ENCODE measurements at places on chromosomes 16 and 17.

GRCh38 chr16:57310801-57311200, 26.3 kb upstream of the PLLP start:
- no peak for DNase-seq

GRCh38 chr17:12180644-12181261, 160.1 kb downstream of the MAP2K4 start:
- no peak for DNase-seq

DNA sequence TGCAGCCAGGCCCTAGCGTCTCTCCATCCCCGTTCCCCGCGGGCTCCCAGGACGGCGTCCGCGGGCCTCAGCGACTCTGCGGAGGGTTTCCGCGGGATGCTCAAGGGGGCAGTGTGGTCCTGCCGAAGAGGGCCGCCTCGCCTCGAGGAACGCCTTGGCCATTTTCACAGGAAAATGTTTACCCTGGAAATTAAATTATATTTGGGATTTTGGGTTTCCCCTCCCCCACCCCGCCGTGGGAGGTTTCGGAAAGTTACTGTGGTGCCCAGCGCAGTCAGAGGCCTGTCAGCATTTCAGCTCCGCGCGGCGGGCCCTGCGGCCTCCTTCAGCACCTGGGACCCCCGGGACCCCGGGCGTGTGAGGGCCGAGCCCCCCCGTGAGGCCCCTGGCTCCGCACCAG, 94.5 kb downstream of the PCTP start:
- DNase-seq, result peak; percentile 90

DNA sequence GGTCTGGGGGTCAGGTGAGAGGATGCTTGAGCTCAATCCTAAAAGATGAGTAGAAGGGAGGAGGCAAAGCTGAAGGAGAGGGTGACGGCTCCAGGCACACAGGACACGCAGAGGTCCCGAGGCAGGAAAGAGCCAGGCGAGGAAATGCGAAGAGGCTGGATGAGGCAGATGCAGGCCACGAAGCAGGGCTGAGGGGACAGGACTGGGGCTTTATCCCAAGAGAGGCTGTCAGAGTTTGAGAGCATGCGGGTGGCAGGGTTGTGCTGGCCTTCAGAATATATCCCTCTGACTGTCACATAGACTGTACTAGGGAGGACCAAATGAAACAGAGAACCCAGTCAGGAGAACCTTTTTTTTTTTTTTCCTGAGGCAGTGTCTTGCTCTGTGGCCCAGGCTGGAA, 100.2 kb downstream of the RMI2 start:
- no peak for DNase-seq

- no peak for DNase-seq
Measured at GRCh38 chr16:86507173-86508027, 2.9 kb upstream of the FOXF1 start.

DNA sequence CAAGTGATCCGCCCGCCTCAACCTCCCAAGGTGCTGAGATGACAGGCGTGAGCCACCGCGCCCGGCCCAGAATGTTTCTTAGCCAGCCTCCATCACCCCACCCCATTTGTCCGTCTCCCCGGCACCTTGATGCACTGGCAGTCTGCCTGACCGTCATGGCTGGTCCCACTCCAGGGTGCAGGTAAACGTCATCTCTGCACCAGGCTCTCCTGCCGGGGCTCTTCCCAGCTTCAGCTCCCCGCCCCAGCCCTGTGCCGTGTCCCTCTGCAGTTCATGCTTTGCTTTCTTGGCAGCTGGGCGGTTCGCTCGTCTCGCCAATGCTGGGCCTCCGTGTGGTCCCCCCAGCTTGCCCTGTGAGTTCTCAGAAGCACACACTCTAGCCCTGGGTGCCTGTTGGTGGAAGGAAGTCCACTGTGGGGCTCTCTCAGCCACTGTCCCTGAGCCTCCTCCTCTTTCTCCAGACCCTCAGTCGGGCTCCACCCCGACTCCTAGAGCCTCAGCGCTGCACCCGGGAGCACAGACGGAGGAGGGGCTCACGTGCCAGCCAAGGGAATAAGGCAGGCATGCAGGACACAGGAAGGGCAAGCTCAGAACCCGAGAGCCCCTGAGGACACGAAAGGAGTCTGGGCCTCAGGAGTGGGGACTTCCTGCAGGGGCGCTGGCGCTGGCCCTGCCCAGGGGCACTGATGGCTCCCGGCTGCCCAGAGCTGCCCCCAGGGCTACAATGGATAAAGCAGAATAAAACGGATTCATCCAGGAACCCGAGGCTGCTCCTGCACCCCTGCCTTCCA, 12.0 kb downstream of the HS3ST6 start:
- no peak for DNase-seq

DNA sequence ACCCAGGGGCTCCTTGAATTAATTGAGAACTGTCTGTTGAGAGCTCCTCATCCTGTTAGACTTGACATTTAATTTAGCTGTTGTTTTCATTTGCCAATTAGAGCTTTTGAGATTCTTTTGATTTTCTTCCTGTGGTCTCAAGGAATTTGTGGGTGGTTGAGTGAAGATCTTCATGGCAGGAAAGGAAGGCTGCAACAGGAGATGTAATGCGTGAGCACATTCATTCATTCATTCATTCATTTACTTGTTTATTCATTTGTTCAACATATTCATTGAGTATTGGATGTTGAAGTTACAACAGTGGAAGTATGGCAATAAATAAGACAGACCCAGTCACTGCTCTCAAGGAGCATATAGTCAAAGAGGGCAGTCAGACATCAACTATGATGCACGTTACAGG, 117.7 kb downstream of the PRKCB start:
- DNase-seq, result no peak

DNA sequence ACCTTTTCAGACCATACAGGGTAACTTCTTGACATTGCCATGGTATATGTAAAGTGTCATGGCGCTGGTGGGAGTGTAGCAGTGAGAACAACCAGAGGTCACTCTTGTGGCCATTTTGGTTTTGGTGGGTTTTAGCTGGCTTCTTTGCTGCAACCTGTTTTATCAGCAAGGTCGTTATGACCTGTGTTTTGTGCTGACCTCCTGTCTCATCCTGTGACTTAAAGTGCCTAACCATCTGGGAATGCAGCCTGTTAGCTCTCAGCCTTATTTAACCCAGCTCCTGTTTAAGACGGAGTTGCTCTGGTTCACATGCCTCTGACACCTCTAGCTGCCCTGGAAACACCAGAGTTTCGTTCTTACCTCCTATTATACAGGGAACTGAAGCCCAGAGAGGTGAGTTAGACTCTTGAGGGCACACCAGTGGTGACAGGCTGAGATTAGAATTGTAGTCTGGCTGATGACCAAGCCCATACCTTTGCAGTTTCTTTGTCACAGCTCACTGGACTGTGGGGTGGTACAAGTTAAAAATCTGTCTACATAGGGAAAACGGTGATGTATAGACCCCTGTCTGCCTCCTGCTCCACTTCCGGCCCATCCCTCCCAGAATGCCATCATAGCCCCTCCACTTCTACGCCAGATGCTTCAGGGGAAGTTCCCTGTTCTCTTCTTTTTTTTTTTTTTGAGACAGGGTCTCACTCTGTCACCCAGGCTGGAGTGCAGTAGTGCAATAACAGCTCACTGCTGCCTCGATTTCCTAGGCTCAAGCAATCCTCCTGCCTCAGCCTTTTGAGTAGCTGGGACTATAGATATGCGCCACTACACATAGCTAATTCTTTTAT, 21.0 kb downstream of the KSR1 start:
- DNase-seq, result no peak

DNA sequence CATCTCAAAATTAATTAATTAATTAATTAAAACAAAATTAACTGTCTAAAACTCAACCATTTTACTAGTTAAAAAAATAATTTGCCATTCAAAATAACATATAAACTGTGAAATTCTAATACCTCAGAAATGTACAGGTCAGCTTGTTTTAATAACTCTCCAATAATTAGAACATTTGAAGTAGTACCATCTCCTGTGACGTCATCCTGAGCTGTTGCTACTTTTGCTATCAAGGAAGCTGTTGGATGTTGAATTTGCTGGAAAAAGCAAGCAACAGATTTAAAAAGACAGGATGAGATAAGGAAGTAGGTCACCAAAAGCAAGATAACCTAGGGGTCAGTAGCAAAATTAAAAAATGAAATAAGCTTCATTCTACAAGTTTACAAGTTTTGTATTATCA, 2.8 kb downstream of the CCT6B start:
- no peak for DNase-seq

DNA sequence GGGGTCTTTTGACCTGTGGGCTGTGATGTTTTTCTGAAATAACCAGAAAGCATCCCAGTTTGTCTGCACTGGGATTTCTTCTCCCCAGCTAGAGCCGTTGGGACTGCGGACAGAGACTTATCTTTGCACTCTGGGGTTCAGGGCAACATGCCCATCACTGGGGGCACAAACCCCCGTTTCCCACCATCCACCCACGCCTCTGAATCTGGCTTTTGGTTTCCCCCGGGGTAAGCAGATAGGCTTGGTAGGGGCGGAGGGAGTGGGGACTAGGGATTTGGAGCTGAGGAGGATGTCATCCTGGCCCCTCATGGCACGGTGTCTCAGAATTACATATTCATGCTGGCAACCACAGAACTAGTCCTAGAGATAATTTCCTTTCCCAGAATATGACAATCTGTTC, 68.6 kb downstream of the CCDC182 start:
- DNase-seq, result peak; percentile 34

GRCh38 chr17:19573075-19573474, 39.4 kb downstream of the SLC47A1 start:
- no peak for DNase-seq

GRCh38 chr17:66526827-66527226, 224.4 kb downstream of the PRKCA start:
- peak; percentile 44 for DNase-seq

DNA sequence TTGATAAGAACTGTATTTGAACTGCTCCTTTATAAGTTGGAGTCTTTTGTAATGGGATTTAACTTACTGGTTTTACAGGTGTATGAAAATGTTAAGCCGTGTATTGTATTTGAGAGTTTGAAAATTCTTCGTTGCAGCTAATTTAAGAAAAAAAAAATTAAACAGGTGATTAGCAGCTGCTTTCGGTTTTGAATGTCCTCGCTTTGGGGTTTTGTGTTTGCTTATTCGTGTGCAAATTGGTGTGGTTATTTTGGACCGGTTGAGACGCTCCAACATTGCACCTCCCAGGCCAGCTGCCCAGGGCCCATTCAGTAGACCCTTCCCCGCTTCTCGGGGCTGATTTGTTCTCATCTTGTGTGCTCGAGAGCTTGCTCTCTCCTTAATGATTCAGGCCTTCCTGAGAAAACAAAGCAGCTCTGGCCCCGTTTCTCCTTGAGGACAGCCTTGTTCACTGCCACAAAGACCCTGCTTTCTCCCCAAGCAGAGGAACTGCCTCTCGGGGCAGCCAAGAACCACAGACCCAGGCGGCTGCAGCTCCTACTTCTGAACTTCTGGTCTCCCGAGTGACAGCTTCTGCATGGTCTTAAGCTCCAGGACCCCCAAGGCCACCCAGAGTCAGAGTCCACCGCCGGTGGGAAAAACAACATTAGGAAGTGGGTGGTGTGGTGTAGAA, 100.5 kb downstream of the MSI2 start:
- DNase-seq, result no peak

GRCh38 chr17:12136646-12137045, 116.0 kb downstream of the MAP2K4 start:
- no peak for DNase-seq

GRCh38 chr17:37888881-37889280, 35.3 kb upstream of the TBC1D3K start:
- DNase-seq, result no peak

DNA sequence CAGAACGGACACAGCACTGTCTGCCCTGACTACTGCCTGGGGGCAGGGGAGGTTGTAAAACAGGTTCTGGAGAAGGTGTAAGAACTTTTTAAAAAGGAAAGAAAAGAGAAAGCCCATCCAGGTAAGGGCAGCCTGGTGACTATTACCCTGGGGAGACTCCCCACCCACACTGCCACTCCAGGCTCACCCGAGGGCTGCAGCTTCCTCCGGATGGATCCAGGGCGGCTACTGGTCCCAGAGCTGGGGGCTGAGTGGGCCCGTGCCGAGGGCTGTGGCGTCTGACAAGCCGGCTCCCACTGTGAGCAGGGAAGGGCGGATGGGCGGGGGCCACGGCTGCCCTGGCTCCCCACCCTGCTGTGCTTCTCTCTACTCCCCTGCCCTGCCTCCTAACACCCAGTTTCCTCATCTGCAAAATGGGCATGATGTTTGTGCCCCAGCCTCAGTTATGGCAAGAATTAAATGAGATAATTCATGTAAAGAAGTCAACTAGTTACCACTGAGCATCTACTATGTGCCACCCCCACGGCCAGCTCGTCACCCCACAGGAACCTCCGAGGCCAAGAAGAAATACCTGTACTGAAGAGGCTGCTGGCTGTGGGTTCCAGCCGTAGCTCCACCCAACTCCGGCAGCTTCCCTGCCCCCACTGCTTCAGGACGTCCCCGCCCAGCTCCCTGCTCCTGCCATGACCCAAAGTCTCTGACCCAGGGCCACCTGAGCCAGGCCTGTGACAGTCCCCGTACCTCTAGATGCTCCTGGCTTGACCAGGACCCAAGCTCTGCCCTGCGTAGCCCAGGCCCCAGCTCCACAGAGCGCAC, 24.2 kb downstream of the KATNB1 start:
- DNase-seq, result no peak

DNA sequence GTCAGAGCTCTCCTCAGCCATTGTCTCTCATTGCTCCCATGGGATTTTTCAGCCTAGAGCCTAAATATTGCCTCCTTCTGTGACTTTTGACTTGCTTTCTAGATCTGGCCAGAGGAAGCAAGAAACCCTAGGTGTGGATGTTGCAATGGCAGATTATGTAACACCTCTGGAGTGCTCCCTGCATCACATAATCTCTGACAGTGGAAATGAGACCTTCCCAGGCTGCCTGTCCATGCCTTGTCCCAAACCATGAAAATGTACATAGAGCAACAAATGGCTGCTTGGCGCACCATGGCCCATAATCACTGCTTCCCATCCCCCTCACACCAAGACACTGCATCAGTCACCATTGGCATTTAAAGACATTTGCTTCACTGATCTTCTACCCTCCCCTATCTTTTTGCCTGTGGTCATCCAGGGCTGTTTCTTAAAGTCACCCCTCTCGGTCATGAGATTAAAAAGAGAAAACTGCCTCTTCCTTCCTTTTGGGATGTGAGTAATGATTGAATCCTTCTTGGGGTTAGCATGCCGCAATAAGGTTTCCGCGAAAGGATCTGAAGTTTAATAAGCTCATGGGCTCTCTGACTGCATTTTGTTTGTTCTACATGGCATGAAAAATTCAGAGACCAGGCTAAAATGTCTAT, 34.2 kb upstream of the CCL2 start:
- no peak for DNase-seq

DNA sequence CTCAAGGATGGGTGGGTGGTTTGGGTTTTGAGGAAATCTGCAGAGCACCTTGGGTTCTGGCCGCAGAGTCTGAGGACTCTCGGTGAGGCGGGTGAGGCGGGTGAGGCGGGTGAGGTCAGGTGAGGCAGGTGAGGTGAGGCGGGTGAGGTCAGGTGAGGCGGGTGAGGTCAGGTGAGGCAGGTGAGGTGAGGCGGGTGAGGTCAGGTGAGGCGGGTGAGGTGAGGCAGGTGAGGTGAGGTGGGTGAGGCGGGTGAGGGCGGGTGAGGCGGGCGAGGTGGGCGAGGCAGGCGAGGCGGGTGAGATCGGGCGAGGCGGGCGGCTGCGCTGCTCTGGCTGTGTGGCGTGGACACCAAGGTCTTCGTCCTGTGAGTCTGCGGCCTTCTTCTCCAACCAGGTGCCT, 24.1 kb upstream of the RPL13 start:
- no peak for DNase-seq

GRCh38 chr17:28760601-28761562, 17.1 kb downstream of the TRAF4 start:
- DNase-seq, result no peak

GRCh38 chr17:67765623-67766022, 47.9 kb downstream of the NOL11 start:
- DNase-seq, result no peak

Data from ecto neural progenitor cell (in vitro differentiated cells).